ENCODE measurements at places on chromosomes 1 and 21.

DNA sequence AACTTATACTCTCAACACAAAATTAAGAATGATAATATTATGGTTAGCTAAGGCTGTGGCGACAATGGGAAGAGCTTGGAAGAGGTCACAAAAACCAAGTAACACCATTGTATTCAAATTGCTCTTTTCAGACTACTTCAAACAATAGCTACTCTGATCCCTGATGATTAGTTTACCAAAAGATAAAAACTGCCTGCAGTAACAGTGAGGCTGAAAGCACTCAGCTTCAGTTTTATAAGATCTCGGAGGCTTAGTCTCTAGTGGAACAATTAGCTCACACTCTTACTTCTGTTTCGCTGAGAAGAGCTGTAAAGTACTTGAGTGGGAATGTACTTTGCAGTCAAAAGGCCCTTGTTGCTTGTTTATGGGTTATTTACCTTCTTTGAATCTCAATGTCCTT, 278.5 kb downstream of the LRRC7 start:
- no peak for DNase-seq

- no peak for DNase-seq
Observed at GRCh38 chr1:54051933-54052430, 1.0 kb downstream of the TMEM59 start.

DNA sequence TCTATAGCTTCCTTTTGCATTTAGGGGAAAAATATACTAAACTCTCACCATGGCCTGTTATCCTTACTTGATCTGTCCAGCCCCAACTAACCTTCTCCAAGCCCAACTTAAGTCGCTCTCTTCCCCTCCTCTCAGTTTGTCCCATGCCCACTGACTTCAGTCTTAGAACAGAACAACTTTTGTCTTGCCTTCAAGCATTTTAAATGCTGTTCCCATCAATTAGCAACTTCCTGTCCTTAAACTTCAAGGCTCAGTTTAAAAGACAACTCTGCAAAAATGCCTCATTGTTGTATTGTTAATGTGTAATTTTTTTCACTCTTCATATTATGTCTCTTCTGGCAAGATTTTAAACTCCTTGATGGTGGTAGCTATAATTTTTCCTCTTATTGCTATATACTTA, 526.9 kb downstream of the NEGR1 start:
- DNase-seq, result no peak

- no peak for DNase-seq
Observed at GRCh38 chr21:18026359-18026758, 207.2 kb upstream of the C21orf91 start.

DNA sequence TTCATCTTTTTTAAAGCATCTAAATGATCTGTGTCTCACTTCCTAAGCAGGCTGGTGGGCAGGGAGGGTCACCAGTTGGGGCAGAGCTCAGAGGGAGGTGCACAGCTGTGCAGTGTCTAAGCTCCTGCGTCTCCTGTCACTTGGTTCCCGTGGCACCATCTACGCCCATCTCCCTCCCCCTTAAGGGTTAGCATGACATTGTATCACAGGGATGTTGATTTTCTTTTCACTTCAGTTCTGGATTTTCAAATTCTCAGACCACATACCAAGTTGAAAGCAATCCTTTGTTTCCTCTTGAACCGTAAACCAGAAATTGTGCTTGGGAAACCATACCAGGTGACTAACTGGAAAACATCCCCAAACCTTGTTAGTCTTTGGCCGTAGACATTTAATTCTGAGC, 187.0 kb downstream of the KIF26B start:
- no peak for DNase-seq

DNA sequence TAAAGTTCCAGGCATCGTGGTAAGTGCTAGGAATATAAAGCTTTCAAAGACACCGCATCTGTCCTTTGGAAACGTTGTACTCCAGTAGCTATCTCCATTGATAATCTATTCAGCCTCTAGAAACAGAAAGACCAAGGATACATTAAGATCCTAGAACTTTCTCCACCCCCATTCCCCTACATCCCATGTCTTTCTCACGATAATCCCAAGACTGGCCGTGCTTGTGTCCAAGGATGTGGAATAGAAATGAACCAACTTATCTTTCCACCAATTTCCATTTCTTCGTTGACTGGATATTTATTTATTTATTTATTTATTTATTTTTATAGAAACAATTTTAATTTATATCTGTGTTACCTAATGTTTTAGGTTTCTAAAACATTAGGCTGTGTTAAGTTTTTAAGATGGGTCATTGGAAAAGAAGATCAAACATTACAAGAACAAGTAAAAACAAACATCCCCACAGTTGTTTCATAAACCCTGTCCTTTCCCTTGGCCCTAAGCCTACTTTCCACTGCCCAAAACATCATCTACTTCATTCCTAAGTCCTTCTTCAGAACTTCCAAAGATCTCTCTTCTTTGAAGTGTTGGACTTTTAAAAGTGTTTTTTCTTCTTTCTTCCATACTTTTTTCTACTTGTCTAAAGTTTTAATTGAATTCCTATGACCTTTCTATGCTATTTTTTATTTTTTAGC, 39.7 kb downstream of the LRRC8C start:
- no peak for DNase-seq

GRCh38 chr1:233446935-233447334, 119.4 kb downstream of the MAP3K21 start:
- no peak for DNase-seq

DNA sequence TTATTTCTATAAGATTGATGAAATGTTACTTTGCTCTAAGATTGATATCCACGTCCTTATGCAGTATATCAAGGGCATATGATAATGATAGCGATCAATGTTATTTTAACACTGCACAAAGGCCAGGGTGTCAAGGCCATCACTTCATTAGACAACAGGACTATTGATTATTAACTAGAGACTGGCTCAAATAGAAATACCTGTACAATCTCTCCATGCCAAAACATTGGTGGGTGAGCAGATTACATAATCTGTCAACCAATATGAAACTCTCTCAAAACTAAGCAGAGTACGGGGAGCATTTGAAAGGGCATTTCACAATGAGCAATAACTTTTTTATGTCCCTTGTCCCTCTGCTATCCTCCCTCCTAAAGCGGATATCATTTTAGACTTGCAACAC, 566.5 kb upstream of the PKN2 start:
- no peak for DNase-seq

GRCh38 chr1:116923421-116923820, 13.7 kb downstream of the PTGFRN start:
- DNase-seq, result no peak

GRCh38 chr1:157274698-157275534, 136.7 kb upstream of the ETV3 start:
- DNase-seq, result no peak

DNA sequence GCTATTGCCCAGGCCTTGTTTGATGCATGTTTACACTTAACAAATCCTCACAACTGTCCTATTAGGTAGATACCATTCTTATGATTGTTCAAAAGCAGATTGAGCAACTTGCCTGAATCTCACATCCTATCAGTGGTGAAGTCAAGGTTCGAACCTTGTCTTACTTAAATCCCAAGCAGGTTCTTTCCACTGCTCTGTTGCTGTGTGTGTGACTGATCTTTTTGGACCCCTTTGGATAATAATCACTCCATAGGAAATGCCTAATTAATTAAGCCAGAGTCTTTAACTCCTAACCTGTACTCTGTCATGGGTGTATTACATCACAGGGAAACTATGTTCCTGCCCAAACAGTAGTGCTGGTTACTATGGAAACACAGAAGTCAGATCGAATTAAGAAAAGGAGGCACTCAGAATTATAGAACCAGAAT, 84.2 kb downstream of the SPATA46 start:
- no peak for DNase-seq

- no peak for DNase-seq
Observed at GRCh38 chr1:53362851-53363642, 35.2 kb upstream of the LRP8 start.

- no peak for DNase-seq
Observed at GRCh38 chr1:27372808-27373690, 1.6 kb downstream of the FCN3 start.

DNA sequence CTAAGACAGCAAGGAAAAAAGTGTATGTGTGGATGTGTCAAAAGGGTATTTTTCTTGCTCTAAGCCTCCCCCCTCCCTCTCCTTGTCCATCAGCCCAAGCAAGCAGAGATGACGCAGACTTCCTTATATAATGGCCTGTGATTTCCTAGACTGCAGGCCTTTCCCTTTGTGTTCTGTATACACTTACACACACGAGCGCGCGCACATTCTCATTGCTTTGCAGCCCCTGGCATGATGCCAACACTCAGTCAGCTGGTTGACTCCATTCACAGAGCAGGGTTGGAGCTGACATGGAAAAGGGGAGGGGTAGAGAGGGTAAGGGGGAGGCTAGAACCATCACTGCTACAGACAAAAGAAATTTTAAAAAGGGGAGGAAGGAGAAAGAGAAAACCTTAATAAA, 41.8 kb downstream of the GATAD2B start:
- no peak for DNase-seq

GRCh38 chr1:246959944-246960693, 28.4 kb upstream of the AHCTF1 start:
- DNase-seq, result no peak

DNA sequence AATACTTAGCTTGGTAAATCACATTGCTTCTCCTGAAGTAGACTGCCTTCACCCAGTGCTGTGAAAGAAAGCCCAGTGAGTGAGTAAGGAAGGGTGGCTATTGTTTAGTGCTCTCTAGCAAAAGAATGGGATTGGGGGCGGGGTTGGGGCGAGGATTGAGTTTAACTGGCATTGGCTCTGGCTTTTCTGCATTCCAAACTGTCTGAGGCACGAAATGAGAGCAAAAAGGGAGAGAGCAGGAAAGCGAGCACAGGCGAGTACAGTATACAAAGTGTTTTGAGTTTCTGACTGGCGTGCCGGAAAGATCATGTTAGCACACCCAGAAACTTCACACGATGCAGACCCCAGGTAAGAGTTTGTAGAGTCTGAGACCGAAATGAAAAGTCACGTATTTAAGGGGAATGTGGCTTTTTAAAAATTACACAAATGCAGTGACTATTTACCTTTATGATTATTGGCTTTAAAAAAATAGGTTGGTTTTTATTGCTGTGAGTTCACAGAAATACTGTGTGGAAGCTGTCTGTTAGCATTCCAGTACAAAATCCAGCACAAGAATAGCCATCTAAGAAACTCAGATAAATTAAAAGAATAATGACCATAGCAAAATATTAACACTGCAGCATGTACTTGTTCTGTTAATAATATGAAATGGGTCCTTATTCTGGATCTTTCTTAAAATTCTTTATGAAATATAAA, 155.4 kb downstream of the CLEC20A start:
- DNase-seq, result no peak

- DNase-seq, result no peak
Observed at GRCh38 chr1:116679091-116679827, 11.7 kb upstream of the IGSF3 start.

DNA sequence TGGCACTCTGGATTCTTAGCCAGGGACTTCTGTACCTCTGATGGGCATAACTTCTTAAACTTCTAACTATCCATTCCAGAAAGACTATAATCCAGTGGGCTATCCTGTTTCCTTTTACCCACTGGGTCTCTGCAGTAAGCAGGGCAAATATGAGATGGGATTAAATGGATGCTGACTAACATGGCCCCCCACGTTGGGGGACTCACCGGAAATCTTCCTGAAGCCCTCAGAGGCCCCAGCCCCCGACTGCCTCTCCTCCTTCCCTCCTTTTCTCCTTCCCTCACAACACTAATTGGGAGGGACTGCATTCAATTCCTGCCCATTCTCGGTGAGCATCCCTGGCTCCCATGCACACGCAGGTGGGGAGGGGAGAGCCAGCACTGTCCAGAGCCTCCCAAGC, 70.1 kb downstream of the SSBP3 start:
- no peak for DNase-seq

DNA sequence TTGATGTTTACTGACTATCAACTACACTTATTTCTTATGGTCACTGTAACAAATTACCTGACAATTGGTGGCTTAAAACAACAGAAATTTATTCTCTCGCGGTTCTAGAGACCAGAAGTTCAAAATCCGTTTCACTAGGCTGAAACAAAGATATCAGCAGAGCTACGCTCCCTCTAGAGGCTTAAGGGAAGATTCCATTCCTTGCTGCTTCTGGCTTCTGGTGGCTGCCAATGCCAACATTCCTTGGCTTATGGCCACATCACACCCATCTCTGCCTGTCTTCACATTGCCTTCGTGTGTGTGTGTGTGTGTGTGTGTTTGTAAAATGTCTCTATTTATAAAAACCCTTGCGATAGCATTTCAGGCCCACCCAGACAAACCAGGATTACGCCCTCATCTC, 66.4 kb downstream of the LMX1A start:
- DNase-seq, result no peak

- DNase-seq, result no peak
Observed at GRCh38 chr1:115185336-115185735, 96.0 kb upstream of the TSPAN2 start.

DNA sequence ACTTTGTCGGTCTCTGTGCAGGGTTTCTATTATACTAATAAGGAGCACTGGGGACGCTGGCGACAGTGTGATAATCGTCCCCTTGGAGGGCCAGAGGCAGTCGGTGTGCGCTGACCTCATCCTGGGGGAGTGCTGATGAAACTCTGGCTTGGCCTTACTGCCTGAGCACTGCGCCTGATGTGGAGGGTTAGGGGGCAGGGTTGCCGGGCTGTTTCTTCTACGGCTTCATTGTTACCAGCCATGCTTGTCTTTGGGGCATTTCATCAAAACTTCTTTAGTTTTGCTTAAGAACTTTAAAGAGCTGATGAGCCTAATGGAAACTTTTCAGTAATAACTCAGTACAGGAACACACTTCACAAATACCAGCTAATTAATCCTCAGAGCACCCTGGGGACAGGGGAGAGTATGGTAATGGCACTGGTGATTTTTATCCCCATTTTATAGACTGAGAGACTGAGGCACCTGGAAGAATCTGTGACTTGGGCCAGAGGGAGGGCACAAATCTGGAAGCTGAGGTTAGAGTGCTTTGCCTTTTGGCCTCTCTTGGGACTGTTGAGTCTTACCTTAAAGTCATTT, 81.8 kb downstream of the PEX14 start:
- no peak for DNase-seq

- no peak for DNase-seq
Observed at GRCh38 chr1:219367496-219367895, 193.8 kb downstream of the LYPLAL1 start.

DNA sequence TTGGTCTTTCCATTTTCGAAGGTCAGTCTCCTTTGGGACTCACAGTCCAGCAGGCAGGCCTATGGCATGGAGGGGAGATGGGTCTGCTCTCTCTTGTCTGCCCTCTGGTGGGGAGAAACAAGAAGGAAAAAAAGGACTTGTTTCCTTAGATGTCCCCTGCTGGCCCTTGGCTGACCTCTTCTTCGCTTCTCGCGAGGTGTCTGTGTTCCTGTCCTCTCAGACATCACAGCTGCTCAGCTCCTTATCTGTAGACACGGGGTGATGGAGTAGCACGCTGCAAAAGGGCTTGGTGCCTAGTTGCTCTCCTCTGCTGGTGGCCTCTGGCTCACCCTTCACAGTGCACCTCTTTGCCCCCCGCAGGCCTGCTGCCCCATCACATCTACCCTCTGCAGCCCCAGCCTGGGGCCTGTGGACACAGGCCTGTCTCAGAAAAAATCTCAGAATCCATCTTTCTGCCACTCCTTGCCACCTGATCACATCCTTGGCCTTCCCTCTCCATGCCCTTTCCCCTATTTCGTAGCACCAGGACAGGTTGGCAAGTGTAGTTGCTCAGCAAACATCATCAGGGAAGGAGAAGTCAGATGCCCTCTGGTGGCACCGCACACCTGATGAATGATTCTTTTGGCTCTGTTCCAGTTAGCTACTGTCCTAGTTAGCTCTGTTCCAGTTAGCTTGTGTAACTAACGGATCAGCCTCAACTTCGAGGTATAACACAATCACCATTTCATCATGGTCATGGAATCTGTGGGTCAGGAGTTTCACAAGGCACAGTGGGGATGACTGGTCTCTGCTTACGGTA, 18.7 kb upstream of the AK2 start:
- DNase-seq, result no peak

Data from stimulated activated CD4-positive, alpha-beta T cell treated with anti-CD3 and anti-CD28 coated beads, TNF-alpha, amount 100 ng/mL, for 1 hour (primary cell).